ENCODE measurements at places on chromosomes 12 and 14. TPM values are rescaled to one million over a fixed set of nuclear protein-coding genes. Genes with fewer than 3 reads are reported as not detected.

C12orf60 gene
- total RNA-seq = 3.6 TPM

CMKLR1 gene
- total RNA-seq = 1.7 TPM

CLEC1A gene
- 0.62 TPM for total RNA-seq

PTCSC3 gene
- not detected for total RNA-seq

KRT78 gene
- 1.9 TPM for total RNA-seq

CFAP251 gene
- total RNA-seq = 9.5 TPM

AQP5 gene
- total RNA-seq = 0.62 TPM

CRIP1 gene
- total RNA-seq = 0.94 TPM

SPIC gene
- total RNA-seq = 0.16 TPM

LHX5 gene
- total RNA-seq = not detected

ATP5F1B gene
- total RNA-seq = 359 TPM

ACOT6 gene
- not detected for total RNA-seq

NFKBIA gene
- 46.9 TPM for total RNA-seq

RIPK3 gene
- 0.47 TPM for total RNA-seq

SERPINA4 gene
- not detected for total RNA-seq

SUOX gene
- 8.3 TPM for total RNA-seq

REP15 gene
- total RNA-seq = 3.0 TPM

C14orf132 gene
- total RNA-seq = 72.5 TPM

All from occipital lobe (tissue), 3 donors.